ENCODE measurements at places on chromosomes 3 and 15. TPM values are rescaled to one million over a fixed set of nuclear protein-coding genes. Genes with fewer than 3 reads are reported as not detected.

DNA sequence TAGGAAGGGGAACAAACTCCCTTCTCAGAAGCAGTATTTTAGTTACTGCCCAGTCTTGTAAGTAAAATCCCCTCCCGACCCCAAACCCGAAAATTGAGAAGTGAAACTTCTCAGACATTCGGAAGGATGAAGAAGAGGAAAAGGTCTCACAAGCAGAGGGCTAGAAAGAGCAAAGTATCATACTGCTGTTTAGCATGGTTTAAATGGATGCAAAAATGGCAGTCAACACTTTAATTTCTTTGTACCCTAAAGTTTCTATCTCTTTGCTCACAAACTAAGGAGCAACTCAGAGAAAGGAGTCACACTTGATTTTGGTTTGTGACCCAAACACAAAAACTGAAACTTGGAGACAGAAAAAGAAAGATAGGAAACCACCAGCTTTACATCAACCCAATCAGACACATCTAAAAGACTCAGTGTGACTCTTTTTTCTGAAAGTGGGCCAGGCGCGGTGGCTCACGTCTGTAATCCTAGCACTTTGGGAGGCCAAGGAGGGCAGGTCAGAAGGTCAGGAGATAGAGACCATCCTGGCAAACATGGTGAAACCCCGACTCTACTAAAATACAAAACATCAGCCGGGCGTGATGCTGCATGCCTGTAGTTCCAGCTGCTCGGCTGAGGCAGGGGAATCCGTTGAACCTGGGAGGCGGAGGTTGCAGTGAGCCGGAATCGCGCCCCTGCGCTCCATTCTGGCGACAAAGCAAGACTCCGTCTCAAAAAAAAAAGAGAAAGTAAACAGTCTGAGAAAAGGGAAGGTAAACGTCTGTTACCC is 63.2 kb upstream of the ATP11B start:
- no peak for DNase-seq

DNA sequence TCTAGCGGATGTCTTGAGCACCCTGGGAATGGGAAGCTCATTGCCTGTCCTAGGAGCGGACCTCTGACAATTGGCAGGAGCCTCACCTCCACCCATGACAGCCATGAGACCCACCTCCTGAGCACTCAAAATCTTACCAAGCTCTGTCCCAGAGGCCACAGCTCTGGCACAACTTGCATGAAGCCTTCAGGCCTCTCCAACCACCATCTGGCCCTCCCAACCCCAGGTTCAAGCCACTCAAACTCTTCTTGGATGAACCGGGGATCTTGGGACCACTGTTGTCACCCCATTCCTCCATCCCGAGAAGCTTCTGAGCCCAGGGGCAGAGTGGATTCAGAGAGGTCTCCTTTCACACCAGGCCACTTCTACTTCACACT is 1.5 kb downstream of the VIPR1 start:
- no peak for DNase-seq

DNA sequence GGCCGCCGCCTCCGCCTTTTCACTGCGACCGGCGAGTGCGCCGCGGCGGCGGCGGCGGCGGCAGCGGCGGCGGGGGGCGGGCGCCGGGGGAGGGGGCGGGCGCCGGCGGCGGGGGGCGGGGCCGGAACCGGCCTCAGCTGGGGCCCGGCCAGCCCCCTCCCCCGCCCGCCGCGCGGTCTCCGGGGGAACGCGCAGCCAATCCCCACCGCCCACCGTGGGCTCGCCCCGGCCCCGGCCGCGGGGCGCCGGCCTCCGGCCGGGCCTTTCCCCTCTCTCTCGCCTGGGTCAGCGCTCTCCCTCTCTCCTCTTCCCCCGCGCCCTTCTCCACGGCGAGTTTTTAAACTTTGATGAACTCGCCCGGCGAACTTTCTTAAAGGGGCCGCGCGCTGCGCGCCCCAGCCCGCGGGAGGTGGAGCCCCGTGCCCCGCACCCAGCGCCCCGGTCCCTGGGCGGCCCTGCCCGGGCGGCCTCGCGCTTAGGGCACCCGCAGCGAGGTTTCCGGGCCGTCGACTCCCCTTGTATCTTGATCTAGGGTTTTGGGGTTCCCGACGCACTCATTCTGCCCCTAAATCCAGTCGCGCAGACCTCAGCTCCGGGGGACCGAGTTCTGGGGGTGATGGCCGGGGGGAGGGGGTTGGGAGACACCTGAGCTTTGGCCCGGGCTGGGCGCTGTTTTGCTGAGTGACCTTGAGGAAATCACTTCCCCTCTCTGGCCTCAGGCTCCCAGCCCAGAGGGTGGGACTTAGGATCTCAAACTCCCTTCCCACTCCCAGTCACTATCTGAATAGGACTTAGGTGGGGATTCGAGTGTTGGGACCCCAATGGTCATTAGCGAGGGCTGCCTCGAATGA is at the start of gene RBPMS2:
Gene RBPMS2, minus strand, starts transcription at position 39 of the 851 bp plus-strand sequence. CDS start 270 bp downstream, outside the sequence.
- DNase-seq, result peak; percentile 49

GRCh38 chr15:87267798-87268197 is 988.7 kb downstream of the NTRK3 start:
- DNase-seq, result no peak

DNA sequence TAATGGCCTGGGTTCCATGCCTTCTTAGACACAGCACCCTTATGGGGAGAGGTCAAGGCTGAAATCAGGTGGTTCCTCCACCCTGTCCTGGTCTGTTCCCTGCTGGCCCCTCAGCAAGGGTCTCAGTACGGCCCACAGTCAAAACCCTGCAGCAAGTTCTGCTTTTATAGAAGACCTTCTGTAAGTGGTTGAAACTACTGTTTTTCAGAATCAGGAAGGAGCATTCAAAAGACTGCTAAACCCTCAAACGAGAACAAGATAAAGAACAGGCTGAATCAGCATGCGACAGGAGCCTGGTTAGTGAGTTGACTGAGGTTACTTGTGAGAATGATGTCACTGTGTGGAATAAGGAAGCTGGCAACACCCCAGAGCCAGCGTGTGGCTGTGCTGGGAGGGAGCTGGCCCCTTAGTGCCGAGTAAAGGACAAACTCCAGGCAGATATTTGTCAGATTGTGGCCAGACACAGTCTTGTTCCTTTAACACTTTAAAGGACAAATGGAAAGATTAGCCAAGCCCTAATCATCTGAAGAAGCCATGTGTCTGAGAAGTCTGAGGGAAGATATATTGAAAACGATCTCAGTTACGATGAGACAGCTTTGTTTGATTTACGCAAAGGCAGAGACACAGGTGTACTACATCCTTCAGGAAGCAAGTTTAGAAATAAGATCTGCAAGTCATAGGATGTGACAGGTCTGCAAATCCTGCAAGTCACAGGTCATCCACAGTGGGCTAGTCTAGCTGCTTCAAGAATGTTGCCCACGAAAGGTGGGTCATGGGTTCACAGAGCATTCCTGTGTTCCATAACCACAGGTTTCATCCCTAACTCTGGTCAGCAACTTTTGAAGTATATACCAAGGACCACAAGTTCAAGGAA is 54.0 kb downstream of the B3GNT5 start:
- DNase-seq, result peak; percentile 74

- DNase-seq, result no peak
These were observed 132.5 kb downstream of the DLG1 start for GRCh38 chr3:197165890-197166289.

GRCh38 chr15:55496716-55497115 is 11.3 kb downstream of the DNAAF4 start:
- DNase-seq, result no peak

DNA sequence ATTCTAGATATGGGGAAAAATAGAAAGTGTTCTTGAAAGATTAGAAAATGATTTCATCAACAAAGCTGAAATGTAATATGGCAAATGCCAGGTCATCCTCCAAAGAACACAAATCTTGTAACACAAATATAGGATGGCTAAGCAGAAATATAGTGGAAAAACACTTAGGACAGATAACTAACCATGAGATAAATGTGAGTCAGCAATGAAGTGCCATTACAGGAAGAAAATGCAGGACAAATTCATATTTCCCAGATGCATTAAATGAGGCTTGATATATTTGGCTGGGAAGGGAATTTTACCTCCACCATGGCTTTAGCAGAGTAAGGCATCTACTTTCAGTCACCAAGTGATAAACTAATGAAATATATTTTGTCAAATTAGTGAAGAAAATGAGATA is 92.8 kb upstream of the SEMA6D start:
- no peak for DNase-seq

DNA sequence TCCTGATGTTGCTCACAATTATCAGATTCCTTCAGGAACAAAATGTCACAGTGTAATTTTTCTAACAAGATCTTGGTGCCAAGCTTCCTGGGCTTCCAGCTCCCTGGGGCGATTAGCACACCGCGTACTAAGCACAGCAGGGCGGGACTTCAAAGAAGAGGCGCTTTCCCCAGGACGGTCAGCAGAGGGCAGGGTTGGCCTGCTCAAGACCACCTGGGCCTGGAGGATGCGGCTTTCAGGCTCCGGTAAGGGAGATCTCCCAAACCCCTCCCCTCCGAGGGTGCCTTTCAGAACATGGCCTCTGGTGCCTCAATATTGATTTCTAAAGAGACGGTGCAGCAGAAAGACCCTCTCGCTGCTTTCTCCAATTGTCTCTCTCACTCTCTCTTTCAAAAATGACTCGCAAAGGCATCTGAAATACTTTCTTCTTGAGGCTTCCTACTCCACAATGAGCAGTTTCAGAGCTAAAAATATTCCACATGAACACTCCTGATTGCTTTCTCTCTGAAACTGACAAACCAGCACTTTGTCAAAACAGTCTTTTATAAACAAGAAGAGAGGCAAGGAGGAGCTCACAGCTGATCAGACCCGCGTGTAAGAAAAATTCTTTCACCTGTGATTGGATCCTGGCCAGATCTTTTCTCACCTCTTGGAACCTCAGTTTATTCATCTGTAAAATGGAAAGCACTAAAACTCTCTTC is 154.0 kb downstream of the ADAMTS9 start:
- DNase-seq, result peak; percentile 87

- DNase-seq, result no peak
These were observed 110.1 kb upstream of the PLXNA1 start for GRCh38 chr3:126872701-126873342.

- DNase-seq, result no peak
These were observed 41.1 kb upstream of the SEC61A1 start for GRCh38 chr3:128011140-128011539.

DNA sequence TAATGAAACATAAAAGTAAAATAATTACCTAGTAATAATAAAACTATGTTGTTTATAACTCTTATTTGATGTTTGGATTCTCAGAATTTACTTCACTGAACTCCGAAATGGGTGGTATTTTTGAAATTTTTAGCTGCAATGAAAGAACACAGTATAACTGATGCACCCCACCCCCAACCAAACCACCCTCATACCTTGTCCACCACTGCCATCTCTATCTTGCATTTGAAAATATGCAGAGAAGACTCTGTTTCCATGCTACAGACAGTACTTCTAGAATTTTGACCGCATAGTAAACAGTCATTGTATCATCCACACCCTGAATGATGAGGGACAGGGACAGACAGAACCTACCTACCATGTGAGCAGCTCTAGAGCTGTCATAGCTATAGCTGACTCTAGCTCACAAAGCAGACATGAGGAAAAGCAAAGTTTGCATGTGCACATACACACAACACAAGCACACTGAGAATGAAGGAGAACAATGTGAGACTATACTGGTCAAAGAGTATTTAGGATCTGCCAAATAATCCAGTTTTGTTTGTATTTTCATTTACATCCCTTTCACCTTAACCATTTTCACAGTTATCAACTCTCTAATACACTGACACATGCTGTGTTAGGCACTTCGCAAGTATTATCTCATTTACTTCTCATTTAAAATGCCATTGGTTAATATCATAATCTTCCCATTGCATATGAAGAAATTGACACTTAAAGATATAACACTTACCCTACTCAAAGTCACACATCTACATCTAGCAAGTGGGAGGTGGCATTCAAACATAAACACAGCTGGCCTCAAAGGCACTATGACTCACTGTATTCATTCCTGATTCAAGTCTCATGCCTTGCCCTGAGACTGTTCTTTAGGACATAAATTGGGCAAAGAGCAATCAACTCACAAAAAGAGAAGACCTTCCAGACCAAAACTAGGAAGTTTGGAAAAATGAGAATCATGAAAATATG is 1014.7 kb upstream of the CFAP20DC start:
- DNase-seq, result no peak

DNA sequence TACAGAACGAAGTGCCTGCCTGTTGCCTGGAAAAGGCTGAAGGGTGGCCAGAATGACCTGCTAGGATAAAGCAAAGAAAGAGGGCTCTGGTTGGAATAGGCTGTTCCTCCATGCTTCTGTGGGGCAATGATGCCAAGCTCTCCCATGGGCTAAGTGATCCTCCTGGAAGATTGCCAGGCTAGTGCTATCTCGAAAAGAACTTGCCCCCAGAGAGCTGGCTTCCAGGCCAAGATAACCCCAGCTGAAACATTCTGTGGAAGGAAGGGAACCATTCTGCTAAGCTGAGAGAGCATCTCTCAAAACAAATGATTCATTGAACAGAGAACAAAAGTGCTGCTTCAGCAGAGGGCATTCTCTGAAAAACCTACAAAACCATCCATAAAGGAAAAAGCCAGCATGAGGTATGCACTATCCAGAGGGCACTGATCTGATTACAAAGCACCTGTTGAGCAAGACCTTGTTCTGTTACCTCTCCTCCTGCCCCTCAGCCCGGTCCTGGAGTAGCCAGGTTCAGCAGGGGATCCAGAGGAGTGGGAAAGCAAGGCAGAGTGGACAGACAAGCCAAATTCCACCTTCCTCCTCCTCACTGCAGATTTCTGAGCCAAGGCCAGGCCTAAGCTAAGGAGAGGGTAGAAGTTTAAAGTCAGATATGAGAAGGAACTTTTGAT is 31.9 kb upstream of the SPRED1 start:
- no peak for DNase-seq

DNA sequence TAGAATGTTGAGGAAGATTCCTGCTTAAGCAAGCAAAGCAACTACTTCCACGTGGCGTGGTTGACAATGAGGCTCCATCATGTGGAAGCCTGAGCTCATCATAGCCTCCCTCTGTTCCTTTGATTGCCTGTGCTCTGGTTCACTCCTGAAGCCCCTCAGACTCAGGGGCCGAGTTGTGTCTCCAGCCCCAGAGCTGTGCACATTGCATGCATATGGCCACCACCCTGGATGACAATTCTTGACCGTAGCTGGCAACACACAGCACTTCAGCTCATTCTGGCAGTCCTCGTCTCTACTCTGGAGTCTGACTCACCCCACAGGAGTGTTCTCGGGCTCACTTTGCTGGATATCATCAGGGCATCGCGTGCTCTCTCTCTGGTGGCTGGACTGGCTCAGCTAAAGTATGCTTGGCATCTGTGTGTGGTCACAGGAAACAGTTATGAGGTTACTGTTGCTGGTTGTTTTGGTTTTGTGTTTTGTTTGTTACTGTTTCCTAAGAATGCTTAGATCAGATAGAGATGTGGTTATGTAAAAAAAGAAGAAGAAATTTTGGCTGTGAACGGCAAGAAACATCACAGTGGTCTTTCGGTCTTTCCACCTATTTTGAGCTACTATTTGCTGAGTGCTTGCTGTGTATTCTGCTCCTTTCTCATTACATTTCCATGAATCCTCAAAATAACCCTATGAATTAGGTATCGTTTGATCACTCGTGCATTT is 41.6 kb upstream of the MRPS22 start:
- DNase-seq, result peak; percentile 45

TTC21A gene
- total RNA-seq, result 2.5 TPM

SERP1 gene
- 42.4 TPM for total RNA-seq

DAZL gene
- total RNA-seq, result not detected

GCSAM gene
- total RNA-seq, result 0.35 TPM

CSPG5 gene
- total RNA-seq, result 0.60 TPM

CSTA gene
- total RNA-seq, result 9.3 TPM

GUCA1C gene
- total RNA-seq, result not detected

BNC1 gene
- 2.4 TPM for total RNA-seq

RHOV gene
- not detected for total RNA-seq

All from left cardiac atrium (tissue), 4 donors.